Type B pancreatic cell (in vitro differentiated cells): ENCODE measurements at places on chromosomes 11 and 22. TPM values are rescaled to one million over a fixed set of nuclear protein-coding genes. Genes with fewer than 3 reads are reported as not detected.

OR52H1 gene
- not detected in 2 replicates for total RNA-seq

TSPAN32 gene
- 2.6 and 7.2 TPM in 2 replicates for total RNA-seq

TSG101 gene
- total RNA-seq = 54.4 and 60.6 TPM in 2 replicates

ESAM gene
- 3.6 and 3.7 TPM in 2 replicates for total RNA-seq

DEUP1 gene
- total RNA-seq = 0.24 and 0.40 TPM in 2 replicates

SUSD2 gene
- total RNA-seq = 3.7 and 5.6 TPM in 2 replicates

SLC22A12 gene
- total RNA-seq = not detected in 2 replicates

POTEH gene
- total RNA-seq = not detected in 2 replicates

GLYATL1 gene
- 2.5 and 4.5 TPM in 2 replicates for total RNA-seq

NAALADL1 gene
- total RNA-seq = 1.2 and 4.3 TPM in 2 replicates

KRTAP5-8 gene
- not detected in 2 replicates for total RNA-seq

PATE4 gene
- total RNA-seq = not detected in 2 replicates
